ENCODE measurements at places on chromosomes 13 and 19. TPM values are rescaled to one million over a fixed set of nuclear protein-coding genes. Genes with fewer than 3 reads are reported as not detected.

Gene CYP4F12
- 82.9 TPM for total RNA-seq

Gene TJP3
- 141 TPM for total RNA-seq

Gene USF2
- total RNA-seq, result 174 TPM

Gene LHB
- total RNA-seq, result not detected

Gene MEIOSIN
- not detected for total RNA-seq

Gene BIVM
- 23.8 TPM for total RNA-seq

Gene GNG7
- 12.4 TPM for total RNA-seq

Gene KLK14
- 0.63 TPM for total RNA-seq

Gene SNRPA
- 58.1 TPM for total RNA-seq

Gene ZSCAN4
- total RNA-seq, result not detected

Gene TNNI3
- not detected for total RNA-seq

Gene PPM1N
- 2.2 TPM for total RNA-seq

Gene PTGIR
- 1.7 TPM for total RNA-seq

Gene POSTN
- 22.4 TPM for total RNA-seq

Gene TMEM238
- 39.9 TPM for total RNA-seq
